ENCODE measurements at places on chromosomes 4 and X.

DNA sequence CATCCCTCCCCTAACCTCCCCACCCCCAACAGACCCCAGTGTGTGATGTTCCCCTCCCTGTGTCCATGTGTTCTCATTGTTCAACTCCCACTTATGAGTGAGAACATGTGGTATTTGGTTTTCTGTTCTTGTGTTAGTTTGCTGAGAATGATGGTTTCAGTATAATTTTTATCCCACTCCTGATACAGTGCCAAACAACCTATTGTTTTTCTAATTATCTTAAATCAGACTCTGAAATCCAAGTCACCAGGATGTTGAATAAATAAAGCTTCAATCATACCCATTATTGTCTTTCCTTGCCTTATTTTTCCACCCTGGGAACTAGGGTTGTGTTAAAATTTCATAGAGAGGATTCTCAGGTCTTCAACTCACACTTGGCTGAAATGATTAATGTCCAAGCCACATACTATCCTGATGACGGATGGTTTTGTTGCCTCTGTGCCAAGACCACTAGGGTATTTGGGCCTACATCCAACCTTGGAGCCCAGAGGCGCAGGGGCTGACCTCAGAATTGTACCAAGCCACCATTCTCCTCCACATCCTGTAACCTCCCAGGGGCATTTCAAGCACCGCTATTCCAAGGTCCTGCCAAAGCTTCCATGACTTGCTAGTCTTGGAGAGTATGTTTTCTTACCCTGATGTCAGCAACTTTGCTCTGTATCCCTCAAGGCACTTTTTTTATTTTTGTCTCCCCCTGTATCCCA is 332.4 kb downstream of the ARHGAP24 start:
- DNase-seq = no peak

- no peak for DNase-seq
These were observed 54.0 kb downstream of the SLC9A7 start for GRCh38 chrX:46704767-46705386.

GRCh38 chrX:118420462-118420861 is 74.6 kb downstream of the WDR44 start:
- DNase-seq = no peak

DNA sequence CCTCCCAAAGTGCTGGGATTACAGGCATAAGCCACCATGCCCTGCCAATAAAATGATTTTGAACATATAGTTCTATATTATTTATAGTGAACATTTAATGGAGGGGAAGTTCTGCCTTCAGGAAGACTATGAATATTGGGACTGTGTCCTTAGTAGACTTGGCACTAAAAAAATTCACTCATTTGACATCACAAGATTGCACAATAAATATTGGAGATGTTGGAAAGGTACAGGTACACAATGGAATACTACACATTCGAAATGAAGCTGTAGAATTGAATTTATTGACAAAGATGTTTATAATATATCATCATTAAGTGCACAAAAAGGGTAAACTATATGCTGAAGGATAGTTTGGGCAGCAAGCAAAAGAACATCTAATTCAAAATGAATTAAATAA is 13.0 kb upstream of the TMPRSS11E start:
- DNase-seq = no peak

- DNase-seq = no peak
These were observed 145.8 kb upstream of the SPRY1 start for GRCh38 chr4:123250843-123251242.

- no peak for DNase-seq
These were observed 360.5 kb upstream of the SLC7A11 start for GRCh38 chr4:138602664-138603063.

- DNase-seq = no peak
These were observed 429.2 kb downstream of the GPAT3 start for GRCh38 chr4:83964996-83965541.

DNA sequence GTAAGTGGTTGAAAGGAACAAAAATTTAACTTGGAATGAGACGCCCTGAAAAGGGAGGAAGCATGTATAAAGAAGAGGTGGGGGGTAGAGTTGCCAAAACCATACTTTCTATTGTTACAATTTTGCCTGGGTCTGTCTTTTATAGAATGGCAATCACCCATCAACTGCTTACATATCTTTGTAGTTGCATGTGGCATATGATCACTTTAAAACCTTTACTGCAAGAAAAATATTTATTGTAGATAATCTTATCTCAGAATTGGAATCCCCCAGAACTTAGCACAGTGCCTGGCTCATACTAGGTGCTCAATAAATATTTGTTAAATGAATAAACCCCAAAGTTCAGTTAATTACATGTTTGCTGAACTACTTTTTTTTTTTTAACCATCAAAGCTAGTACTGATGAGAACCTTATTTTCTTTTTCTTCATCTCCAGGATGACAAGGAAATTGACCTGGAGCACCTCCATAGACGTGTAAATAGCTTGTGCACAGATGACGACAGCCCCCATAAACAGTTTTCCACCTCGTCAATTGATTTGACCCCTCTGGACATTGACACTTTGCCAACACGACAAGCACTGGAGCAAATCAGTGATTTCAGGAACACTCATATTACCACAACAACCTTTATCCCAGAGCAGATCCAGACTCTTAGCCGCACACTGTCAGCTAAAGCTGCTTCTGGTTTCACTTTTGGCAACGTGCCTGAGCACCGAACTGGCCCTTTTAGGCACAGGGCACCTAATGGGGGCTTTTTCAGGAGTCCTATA is 56.7 kb upstream of the ATOH1 start:
- no peak for DNase-seq

- DNase-seq = no peak
These were observed 109.4 kb upstream of the C1GALT1C1 start for GRCh38 chrX:120739300-120739699.

DNA sequence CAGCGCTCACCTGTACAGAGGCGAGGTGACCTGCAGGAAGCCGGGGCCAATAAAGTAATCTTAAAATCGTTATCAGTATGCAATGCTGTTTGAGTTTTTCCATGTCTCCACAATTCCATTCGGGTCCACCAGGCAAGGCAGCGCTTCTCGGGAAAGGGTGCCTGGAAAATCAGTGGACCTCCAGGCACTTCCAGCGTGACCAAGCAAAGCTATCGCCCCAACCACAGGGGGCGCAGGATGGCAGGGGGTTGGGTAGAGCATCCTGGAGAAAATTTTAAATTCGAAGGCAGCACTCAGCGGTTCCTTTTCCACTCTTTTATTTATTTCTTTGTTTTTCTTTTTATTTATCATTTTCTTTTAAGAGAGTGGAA is 5.4 kb upstream of the SOX3 start:
- DNase-seq = no peak

- no peak for DNase-seq
These were observed 674 bp downstream of the SH3D19 start for GRCh38 chr4:151324752-151325110.

GRCh38 chrX:153973127-153974002 is 811 bp downstream of the TMEM187 start:
- DNase-seq = no peak

- no peak for DNase-seq
These were observed 446.7 kb downstream of the EPHA5 start for GRCh38 chr4:65223601-65224000.

DNA sequence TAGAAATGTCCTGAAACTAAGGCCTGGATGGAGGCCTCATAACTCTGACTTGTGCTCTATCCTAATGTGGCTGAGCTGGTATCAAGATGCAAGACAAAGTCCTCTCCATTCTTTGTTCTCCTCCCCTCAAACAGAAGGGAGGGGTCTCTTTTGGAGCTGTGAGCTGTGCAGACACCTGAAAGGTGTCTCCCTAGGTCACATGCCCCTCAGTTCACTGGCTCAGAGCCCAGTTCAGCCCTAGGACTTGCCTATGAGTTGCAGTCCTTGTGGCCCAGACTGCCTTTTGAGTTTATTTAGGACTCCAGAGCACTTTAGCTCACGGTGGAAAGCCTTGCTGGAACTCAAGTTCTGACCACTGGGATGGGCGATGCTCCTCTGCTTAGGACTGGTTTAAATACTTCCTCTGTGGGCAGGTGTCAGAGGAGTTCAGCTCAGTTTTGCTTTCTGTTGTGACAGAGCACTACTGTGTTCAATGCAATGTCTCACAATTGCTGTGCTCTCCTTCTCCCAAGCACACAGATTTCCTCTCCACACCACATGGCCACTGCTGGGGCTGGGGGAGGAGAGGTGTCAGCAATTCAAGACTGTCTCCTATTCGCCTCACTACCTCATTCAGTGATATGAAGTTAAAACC is 84.8 kb upstream of the ZNF827 start:
- DNase-seq = no peak

GRCh38 chrX:2894885-2895292 is 34.2 kb downstream of the ARSD start:
- DNase-seq = no peak

- no peak for DNase-seq
These were observed 39.9 kb upstream of the AFAP1 start for GRCh38 chr4:7979652-7979968.

- DNase-seq = no peak
These were observed 131.5 kb downstream of the QDPR start for GRCh38 chr4:17380347-17380746.

DNA sequence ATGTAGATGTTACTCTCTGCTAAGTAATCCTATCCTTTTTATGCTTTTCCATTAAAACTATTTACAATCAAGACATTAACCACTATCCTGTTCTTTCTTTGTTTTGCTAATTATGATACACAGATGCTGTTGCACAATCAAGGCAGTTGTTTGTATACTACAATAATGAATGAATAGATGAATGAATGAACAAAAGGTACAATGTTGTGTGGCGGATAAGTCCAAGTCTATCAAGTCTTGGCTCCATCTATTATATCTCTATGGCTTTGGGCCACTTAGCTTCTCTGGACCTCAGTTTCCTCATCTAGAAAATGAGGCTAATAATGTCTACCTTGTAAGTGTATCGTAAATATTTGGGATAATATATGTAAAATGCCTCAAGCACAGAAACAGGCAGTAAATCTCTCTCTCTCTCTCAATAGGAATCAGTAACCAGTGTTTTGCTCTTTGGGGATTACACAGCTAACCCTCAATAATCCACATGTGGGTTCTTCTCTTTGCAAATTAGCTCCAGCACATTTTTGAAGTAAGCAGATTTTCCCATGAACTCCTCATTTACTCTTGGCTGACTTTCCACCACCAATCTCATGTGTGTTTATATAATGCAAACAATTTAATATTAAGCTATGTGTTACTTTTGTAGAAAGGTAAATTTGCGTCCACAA is 27.8 kb upstream of the TSPAN5 start:
- no peak for DNase-seq
